ENCODE measurements at places on chromosomes 2 and 18. TPM values are rescaled to one million over a fixed set of nuclear protein-coding genes. Genes with fewer than 3 reads are reported as not detected.
A peak's percentile ranks its signal among the peaks of the same experiment; 100 is the strongest.

- no peak for DNase-seq
Observed at GRCh38 chr2:174485788-174486562, 854 bp downstream of the GPR155 start.

GRCh38 chr2:34408100-34408499 is 809.0 kb upstream of the FAM98A start:
- DNase-seq, result peak; percentile 55

- no peak for DNase-seq
Observed at GRCh38 chr2:196274387-196274809, 103.0 kb upstream of the STK17B start.

GRCh38 chr2:71614976-71615766 is 161.8 kb downstream of the DYSF start:
- DNase-seq, result no peak

GRCh38 chr18:77733292-77733903 is 483.8 kb downstream of the GALR1 start:
- peak; percentile 31 for DNase-seq

- peak; percentile 26 for DNase-seq
Observed at GRCh38 chr2:53787614-53788289, 908 bp downstream of the ERLEC1 start.

GRCh38 chr2:145622285-145622684 is 1102.4 kb upstream of the ZEB2 start:
- DNase-seq, result no peak

- no peak for DNase-seq
Observed at GRCh38 chr2:52862801-52863200, 904.8 kb upstream of the CHAC2 start.

DNA sequence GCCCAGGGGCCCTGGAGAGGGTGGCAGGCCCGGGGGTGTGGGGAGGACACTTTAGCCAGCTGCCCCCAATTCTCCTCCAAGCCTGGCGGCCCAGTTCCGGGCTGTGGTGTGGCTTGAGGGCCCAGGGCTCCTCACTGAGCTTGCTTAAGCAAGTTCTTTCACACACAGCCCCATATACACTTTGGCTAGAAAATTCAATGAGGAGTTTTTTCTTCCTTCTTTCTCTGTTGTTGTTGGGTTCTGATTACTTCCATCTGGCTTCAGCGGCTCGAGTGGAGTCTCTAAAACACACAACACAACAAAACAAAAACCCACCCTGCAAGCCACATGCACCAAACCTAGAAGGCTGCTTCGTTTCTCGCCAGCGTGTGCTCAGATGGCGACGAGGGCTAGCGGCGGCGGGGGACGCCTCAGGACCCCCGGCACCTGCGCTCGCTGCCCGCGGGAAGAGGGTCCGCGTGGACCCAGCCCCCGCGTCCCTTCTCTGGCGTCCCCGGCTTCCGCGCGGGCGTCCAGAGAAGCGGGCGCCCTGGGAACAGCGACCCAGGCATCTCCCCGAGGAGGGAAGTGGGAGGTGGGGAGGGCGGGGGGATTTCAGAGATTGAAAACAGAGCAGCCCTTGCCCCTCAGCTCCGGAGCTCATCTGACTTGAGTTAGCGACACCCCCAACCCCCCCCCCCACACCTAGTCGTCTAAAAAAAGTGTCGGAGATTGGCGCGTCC is 577 bp upstream of the GLI2 start:
- no peak for DNase-seq

GRCh38 chr2:196263181-196263747 is 91.9 kb upstream of the STK17B start:
- peak; percentile 96 for DNase-seq

DNA sequence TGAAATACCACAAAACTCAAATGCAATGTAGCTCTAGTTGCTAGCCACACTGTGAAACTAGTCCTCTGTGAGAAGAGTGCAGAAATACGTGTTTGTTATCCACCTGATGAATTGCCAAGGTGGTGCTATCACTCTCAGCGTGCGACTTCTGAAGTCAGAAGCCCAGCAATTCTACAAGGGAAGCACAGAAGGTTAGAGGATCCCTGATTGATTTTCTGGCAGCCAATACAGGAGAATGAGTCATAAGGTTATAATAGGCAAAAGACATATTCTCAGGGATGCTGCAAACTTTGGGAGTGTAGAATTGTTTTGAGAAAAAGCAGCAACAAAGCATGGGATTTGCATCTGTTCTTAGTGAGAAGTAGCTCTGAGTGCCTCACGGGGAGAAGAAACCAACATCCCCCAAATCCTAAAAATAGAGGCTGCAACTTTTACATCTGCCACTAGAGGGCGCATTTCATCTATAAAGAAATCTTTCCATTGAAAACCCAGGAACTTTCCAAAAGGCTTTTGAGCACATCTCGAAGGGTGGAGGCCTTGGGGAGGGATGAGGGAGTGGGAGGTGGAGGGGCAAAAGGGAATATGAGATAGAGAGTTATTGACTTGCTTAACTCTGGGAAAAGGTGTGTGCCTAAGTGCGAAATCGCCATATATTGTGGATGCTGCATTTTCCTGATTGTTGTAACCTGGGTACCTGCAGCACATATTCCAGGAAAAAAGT is 78.0 kb downstream of the TMEM182 start:
- peak; percentile 67 for DNase-seq

GRCh38 chr2:219087361-219087760 is 26.6 kb upstream of the IHH start:
- DNase-seq, result no peak

Gene PSMA8
- not detected for total RNA-seq

Gene ANO7
- 0.37 TPM for total RNA-seq

Gene CNDP1
- 0.51 TPM for total RNA-seq

Gene GRHL1
- 1.9 TPM for total RNA-seq

Gene INHA
- total RNA-seq, result 0.18 TPM

Gene SIX2
- total RNA-seq, result not detected

Gene EPB41L3
- total RNA-seq, result 107 TPM

Gene TEX261
- total RNA-seq, result 55.3 TPM

Gene MYO3B
- total RNA-seq, result 1.8 TPM

Gene GCG
- not detected for total RNA-seq
